ENCODE measurements at places on chromosomes 4 and X. TPM values are rescaled to one million over a fixed set of nuclear protein-coding genes. Genes with fewer than 3 reads are reported as not detected.

IL9R gene
- not detected for total RNA-seq

MAGEA2 gene
- total RNA-seq: not detected

LRCH2 gene
- 14.2 TPM for total RNA-seq

COPS4 gene
- 75.0 TPM for total RNA-seq

RRH gene
- total RNA-seq: 0.09 TPM

TMEM150C gene
- 0.65 TPM for total RNA-seq

Measured in smooth muscle cell of bladder (primary cell).